ENCODE measurements at places on chromosomes 6 and 20. TPM values are rescaled to one million over a fixed set of nuclear protein-coding genes. Genes with fewer than 3 reads are reported as not detected.

CD40 gene
- 4.8 TPM for total RNA-seq

DEFB132 gene
- total RNA-seq: not detected

DCDC2 gene
- 3.2 TPM for total RNA-seq

MAN1A1 gene
- total RNA-seq: 0.02 TPM

TSBP1 gene
- not detected for total RNA-seq

DSE gene
- total RNA-seq: 17.4 TPM

NRSN1 gene
- not detected for total RNA-seq

POM121L2 gene
- 0.04 TPM for total RNA-seq

TMEM244 gene
- total RNA-seq: not detected

CLVS2 gene
- 0.14 TPM for total RNA-seq

PI3 gene
- total RNA-seq: 1.8 TPM

CST4 gene
- total RNA-seq: not detected

GDAP1L1 gene
- not detected for total RNA-seq

GSTA1 gene
- not detected for total RNA-seq

DLL1 gene
- total RNA-seq: 0.15 TPM
